Osteoblast (primary cell): ENCODE measurements at places on chromosomes 7 and 10. TPM values are rescaled to one million over a fixed set of nuclear protein-coding genes. Genes with fewer than 3 reads are reported as not detected.
A peak's percentile ranks its signal among the peaks of the same experiment; 100 is the strongest.

GRCh38 chr7:142150869-142151268 is 39.4 kb downstream of the MGAM2 start:
- peak; percentile 29 for DNase-seq

DNA sequence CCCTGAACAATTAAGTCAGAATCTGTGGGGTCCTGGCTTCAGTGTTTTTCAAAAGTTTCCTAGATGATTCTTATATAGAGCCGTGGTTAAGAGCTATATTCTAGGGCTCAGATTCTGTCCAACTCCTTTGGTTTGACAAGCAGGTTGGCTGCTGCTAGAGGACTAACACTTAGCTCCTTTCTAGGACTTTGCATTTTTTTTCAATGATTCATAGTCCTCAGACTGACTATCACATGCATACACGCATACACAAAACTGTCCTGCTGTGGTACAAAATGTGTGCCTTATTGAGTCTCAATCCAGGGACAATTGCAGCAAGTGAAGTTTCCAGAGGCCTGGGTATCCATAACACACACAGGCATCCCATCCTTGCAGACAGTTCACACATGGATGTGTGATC is 392.0 kb downstream of the NRG3 start:
- no peak for DNase-seq

GRCh38 chr7:43506460-43506859 is 76.4 kb upstream of the STK17A start:
- no peak for DNase-seq

DNA sequence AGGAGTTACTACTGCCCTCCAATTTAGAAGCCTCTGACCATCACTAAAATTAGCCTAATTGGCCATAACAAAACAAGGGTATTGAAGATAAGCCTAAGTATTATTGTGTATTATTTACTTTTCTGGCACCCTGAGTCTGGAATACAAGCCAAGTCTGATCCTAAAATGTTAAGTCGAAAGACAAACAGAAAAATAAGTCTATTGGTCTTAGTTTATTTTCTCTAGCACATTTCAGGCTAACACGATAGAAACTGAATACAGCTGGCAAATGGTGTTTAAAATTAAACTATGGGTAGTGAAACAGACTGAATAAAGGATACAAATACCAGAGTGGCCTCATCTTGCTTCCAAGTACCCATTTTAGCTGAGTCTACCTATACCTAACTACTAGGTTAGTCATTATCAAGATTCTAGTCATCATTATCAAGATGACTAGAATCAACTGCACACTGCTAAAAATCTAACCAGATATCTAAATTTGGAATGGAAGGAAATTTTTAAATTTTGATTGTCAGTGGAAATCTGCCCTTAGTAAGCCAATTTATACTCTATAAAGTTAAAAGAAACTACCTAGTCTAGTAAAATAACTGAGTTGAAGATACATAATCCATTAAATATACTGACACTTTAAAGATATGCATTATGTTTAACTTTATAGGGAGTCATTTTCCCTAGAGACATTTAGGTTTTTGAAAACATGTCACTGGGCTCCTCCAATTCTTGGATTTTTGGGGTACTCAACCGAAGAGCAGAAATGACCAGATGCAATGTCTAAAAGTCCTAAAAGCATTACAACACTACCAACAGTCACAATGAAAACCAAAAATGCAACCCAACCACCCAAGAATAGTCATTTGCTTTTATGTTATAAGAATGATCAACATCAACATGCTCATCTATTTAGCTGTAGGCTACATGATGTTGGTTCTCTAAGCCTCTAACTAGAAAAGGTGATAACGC is 80.9 kb downstream of the NT5C2 start:
- DNase-seq, result no peak

The LRGUK gene
- 0.72 and 0.88 TPM in 2 replicates for total RNA-seq

GRCh38 chr10:124694481-124695220 is 49.5 kb downstream of the FAM53B start:
- peak; percentile 23 for DNase-seq

- DNase-seq, result no peak
These were observed 572.2 kb downstream of the INHBA start for GRCh38 chr7:41130561-41131236.

The PNLIPRP3 gene
- total RNA-seq, result 0.59 and 0.72 TPM in 2 replicates

- DNase-seq, result no peak
These were observed 45.6 kb downstream of the ADAM12 start for GRCh38 chr10:126342680-126343079.

DNA sequence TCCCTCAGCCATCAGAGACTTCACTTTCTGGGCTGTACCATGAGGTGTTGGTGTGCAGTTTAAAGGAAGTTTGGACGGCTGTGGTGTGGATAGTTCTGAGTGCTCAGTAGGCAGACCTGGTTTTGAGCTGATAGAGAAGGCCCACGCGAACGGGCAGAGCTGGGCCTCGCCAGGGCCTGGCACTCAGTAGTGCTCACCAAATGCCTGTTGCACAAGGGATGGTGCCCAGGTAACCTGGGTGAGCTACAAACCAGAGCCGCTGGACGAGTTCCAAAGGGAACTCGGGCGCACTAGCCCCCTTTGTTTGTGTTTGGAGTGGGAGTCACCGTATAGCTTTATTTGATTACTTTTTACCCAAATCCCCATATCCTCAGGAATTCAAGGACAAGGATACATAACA is 95.5 kb downstream of the LHPP start:
- DNase-seq, result peak; percentile 45

DNA sequence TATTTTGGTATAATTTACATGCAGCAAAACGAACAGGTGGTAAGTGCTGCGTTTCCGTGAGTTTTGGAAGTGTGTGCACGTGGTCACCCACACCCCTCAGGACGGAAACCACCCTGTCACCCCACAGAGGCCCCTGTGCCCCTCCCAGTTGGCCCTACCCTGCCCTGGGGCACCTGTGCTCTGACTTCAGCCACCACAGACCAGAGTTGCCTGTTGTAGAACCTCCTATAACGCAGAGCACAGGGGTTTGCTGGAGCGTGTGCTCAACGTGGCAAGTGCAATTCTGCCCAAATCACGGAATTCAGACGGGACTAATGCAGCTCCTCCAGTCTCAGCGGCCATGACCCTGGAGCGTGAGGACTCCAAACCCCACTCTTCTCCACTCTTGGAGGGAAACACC is 9.6 kb upstream of the CFAP46 start:
- peak; percentile 17 for DNase-seq

- no peak for DNase-seq
These were observed 130.4 kb upstream of the AUTS2 start for GRCh38 chr7:69467826-69468225.

- peak; percentile 39 for DNase-seq
These were observed 15.6 kb downstream of the RBP3 start for GRCh38 chr10:47363781-47364180.

DNA sequence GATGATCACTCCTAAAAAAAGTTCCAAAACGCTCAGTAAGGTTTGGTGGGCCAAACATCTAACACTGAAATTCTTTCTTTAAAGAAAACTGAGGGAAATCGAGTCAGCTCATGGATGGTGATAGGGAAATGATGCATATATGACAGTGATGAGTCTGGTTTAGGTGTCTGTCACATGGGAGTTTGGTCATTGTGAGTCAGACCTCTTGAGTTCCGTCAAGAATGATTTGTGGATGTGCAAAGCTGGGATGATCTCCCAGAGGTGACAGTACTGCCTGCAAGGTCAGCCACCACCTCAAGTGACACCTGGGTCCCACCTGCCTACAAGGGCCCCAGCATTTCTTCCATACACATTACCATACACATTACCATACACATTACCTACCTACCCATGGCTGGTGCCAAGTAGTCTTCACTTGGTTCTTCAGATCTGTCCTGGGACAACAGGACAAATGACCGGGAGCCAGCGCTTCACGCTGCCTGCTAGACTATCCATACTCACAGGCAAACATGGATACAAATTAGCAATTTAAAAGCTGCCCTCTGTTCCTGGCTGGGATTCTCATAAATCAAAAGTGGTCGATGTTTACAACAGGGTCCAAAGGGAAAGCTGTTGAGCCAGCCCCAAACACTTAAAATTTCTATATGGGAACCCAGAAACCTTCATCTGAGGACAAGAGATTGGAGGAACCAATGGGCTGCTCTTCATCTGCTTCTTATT is 128.4 kb downstream of the ADAM12 start:
- peak; percentile 10 for DNase-seq

The CYP2C8 gene
- total RNA-seq, result under 0.01 and 0.29 TPM in 2 replicates

The NSUN5 gene
- total RNA-seq, result 17.0 and 17.1 TPM in 2 replicates

DNA sequence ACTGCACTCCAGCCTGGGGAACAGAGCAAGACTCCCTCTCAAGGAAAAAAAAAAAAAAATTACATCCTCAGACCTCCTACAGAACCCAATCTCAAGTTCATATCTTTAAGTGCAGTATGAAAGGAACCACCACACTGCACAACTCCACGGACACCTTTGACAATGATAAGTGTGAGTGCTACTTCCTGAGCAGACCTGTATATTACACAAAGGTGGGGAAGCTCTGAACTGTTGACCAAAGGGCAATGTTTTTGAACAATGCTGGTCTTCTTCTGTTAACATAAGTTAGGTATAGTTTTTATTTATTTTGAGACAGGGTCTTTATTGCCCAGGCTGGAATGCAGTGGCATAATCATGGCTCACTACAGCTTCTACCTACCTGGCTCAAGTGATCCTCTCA is 54.1 kb upstream of the RNF148 start:
- DNase-seq, result no peak

DNA sequence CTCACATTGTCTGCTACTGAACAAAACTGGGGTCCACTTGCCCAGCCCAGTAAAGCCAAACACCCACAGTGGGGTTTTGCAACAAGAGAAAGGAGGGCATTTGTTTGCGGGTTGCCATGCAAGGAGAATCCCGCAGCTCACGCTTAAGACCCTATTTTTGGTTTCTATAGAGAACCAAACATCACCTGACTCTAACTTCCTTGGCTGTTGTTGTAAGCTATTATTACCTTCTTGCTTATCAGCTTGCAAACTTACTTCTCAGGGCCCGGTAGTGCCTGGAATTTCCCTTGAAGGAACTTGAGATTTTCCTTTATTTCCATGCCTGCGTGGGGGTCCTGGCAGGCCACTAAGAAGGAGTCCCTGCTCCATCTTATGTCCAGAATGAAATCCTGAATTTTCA is 20.7 kb downstream of the IFIT3 start:
- no peak for DNase-seq

The UNC5B gene
- total RNA-seq, result 90.8 and 135 TPM in 2 replicates

The CLDN4 gene
- 0.36 and 0.59 TPM in 2 replicates for total RNA-seq

DNA sequence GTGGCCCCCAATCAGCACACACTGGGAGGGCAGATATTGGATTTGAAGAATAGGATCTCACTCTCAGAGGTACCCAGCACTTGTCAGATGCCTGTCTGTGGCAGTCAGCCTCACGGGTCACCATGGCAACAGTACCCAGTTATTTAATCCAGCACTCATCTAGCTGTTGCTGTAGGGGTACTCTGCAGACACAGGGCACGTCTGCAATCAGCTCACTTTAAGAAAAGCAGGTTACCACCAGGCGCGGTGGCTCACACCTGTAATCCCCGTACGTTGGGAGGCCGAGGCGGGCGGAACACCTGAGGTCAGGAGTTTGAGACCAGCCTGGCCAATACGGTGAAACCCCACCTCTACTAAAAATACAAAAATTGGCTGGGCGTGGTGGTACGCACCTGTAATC is 11.9 kb downstream of the SFXN4 start:
- DNase-seq, result no peak

DNA sequence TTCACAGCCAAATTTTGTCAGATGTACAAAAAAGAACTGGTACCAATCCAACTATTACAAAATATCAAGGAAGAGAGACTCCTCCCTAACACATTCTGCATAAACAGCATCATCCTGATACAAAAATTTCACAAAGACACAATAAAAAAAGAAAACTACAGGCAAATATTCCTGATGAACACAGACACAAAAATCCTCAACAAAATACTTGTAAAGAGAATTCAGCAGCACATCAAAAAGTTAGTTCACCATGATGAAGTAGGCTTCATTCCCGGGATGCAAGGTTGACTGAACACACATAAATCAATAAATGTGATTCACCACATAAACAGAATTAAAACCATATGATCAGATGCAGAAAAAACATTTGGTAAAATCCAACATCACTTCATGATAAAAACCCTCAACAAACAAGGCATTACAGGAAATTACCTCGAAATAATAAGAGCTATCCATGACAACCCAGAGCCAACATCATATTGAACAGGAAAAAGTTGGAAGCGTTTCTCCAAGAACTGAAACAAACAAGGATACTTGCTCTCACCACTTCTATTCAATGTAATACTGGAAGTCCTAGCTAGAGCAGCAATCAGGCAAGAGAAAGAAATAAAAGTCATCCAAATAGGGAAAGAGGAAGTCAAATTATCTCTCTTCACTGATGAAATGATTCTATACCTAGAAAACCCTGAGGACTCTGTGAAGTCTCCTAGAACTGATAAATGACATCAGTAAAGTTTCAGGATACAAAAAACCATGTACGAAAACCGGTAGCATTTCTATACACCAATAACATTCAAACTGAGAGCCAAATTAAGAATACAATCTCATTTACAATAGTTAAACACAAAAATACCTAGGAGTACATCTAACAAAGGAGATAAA is 223.1 kb downstream of the REEP3 start:
- DNase-seq, result no peak

- no peak for DNase-seq
These were observed 96.7 kb upstream of the PDCD4 start for GRCh38 chr10:110775020-110775375.

The CLIP2 gene
- 58.3 and 70.9 TPM in 2 replicates for total RNA-seq

- peak; percentile 93 for DNase-seq
These were observed 90.3 kb downstream of the INPP5A start for GRCh38 chr10:132627666-132628531.

The MBLAC1 gene
- total RNA-seq, result 2.2 and 2.7 TPM in 2 replicates

DNA sequence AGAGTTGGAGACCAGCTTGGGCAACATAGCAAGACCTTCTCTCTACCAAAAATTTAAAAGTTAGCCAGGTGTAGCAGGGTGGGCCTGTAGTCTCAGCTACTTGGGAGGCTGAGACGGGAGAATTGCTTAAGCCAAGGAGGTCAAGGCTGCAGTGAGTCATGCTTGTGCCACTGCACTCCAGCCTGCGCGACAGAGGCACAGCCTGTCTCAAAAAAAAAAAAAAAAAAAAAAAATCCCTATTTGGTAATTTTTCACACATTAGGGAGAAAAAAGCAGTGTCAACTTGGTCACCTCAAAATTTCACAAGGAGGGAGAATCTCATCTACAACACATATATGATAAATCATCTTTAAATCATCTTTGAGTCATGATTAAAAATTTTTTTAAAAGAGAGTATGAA is 6.4 kb upstream of the ZNF398 start:
- peak; percentile 39 for DNase-seq

The TRA2A gene
- total RNA-seq, result 23.6 and 25.7 TPM in 2 replicates

DNA sequence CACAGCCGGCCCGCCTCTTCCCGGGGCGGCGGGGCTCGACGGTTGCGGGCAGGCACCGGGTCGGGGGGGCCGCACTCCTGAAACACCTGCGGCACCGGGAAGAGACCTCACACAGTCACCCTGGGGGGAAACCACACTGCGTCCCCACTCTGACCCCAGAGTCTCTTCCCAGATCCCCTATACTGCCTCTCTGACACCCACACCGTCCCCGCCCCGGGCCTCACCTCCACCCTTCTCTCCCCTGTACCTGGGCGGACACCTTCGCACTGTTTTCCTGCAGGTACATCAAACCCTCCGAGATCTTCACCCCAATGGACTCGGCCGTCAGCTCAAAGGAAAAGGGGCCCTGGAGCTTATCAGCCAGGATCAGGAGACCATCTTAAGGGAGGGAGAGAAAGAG is 3.4 kb upstream of the GAL3ST4 start:
- peak; percentile 45 for DNase-seq

- DNase-seq, result no peak
These were observed 2.0 kb downstream of the CPA2 start for GRCh38 chr7:130268463-130269317.
